Activated CD8-positive, alpha-beta memory T cell treated with anti-CD3 and anti-CD28 coated beads, Interleukin-2, amount 10 ng/mL, durations not matched to agents 7 days and 5 days (primary cell): ENCODE measurements at places on chromosomes 1 and 21. TPM values are rescaled to one million over a fixed set of nuclear protein-coding genes. Genes with fewer than 3 reads are reported as not detected.

The C4BPA gene
- not detected for total RNA-seq

GRCh38 chr1:16434501-16434900, 2.7 kb downstream of the SPATA21 start:
- no peak for DNase-seq

DNA sequence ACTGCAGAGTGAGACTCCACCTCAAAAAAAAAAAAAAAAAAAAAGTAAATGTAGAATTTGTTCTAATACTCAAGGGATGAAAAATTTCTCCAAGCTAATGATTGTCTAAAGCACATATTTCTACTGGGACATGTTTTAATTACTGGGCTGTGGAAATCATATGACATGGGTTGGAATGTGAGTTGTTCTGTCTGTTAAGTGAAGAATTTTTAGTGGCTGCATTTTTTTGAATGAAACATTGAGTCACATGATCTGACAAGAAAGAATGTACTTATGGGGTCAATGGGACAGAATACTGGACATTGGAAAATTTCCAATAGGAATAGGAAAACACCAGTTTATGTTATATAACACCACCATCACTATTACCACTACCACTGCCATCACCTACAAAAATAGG, 123.8 kb upstream of the IVNS1ABP start:
- DNase-seq = no peak

The LCE2A gene
- not detected for total RNA-seq

DNA sequence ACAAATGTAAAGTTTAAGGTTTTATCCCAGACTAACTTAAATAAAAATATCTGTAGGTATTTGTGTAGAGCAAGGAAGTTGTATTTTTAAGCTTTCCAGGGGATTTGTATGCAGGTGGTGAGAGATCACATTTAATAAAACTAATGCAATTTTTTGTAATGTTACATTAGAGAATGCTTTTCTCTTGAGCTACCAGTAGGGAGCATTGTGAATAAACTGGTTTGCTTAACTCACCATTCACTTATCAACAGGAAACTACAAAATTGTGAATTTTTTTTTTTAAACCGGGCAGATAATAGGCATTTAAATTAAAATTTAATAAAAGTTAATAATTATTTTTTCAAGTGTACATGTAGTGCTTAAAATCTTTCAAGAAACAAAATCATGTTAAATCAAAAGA, 78.6 kb downstream of the IVNS1ABP start:
- no peak for DNase-seq

The ETNK2 gene
- not detected for total RNA-seq

The LCE1E gene
- total RNA-seq = not detected

DNA sequence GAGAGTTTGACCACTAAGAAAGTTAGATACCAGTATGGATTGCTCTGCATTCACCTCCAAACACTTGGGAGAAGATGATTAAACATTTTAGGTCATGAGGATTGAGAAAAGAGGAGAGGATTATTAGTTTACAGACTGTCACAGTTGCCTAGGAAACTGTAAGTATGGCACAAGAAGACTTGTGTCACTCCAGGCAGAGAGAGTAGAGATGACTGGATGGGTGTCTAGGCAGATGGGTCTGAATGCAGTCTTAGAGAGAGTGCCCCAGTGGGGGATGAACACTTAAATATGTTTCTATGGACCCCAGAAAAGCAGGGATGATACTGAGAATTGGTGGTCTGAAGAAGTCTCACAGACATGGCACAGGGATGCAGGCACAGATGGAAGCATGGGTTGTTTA, 477.6 kb upstream of the B3GALT2 start:
- DNase-seq = no peak

GRCh38 chr1:234970731-234971476, 157.7 kb downstream of the TOMM20 start:
- DNase-seq = peak; percentile 56

DNA sequence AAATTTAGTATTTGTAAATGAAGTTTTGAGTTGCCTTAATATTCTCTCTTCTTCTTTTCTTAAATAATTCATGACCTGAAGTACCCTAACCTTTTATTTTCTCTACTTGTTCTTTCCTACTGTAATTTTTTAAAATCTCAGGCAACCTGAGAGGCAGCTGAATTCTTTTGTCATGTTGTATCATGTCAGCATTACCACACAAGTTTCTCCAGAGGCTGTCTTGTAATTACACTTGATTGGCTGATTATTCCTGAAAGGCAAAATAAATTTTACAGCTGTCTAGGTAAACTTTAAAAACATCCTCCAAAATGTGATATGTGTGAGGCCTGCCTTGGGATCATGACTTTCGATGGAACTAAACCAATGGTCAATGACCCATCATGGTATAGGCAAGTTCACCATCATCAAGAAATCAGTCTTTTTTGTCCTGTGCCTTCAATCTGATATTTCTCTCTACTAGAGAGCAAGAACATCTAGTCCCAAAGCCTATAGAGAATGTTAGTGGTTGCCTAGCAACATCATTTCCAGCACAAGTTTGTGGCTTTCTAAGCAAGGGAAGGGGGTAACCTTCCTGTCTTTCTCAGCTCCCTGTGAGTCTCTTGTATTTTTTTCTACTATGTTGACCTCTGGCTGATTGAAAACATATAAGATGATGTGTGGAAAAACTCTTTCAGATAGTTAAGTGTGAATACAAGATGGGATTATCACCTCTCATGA, 115.5 kb downstream of the GABPA start:
- no peak for DNase-seq

GRCh38 chr1:191912517-191912916, 245.7 kb upstream of the RGS18 start:
- DNase-seq = no peak

DNA sequence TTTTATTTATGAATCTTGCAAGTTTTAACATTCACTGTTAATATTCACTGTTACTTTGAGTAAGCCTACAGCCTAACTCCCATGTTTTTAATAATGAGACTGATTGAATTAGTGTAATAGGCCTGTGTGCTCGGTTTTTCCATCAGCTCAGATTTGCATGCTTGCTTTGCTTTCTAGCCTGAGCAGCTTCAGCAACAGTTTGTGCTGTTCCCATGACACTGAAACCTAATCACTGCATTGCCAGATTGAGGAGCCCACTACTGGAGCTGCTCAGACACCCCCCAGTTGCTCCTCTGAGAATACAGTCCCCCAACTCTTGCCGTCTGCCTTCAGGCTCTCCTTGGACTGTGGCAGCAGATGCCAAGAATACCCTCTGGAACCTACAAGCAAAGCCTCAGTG, 695.4 kb downstream of the BRINP3 start:
- no peak for DNase-seq

GRCh38 chr1:183593356-183593755, 3.1 kb upstream of the NCF2 start:
- DNase-seq = no peak
